ENCODE measurements at places on chromosomes 12 and 14.

- no peak for DNase-seq
These were observed 58.3 kb downstream of the CEP83 start for GRCh38 chr12:94401326-94401725.

GRCh38 chr14:83260751-83261150 lies 1727.1 kb upstream of the SEL1L start:
- no peak for DNase-seq

DNA sequence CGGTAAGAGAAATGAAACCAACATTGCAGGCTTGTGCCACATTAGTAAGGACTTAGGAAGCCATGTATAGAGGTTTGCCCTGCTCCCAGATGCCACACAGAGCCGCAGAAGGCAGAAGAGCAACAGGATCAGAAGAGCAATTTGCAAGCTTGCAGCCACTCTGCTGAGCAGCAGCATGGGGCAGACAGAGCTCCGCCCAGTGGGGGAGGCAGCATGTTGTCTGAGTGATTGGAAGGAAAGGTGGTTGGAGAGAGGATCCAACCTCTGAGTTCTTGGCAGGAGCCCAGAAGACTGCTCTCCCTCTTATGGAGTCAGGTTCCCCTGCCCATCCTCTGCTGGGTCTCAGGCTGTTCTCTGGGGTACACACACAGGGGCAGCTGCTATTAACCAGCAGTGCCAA lies 2.3 kb upstream of the KRT6A start:
- DNase-seq, result peak; percentile 10

GRCh38 chr12:93247313-93247991 lies 130.3 kb upstream of the NUDT4 start:
- DNase-seq, result no peak

DNA sequence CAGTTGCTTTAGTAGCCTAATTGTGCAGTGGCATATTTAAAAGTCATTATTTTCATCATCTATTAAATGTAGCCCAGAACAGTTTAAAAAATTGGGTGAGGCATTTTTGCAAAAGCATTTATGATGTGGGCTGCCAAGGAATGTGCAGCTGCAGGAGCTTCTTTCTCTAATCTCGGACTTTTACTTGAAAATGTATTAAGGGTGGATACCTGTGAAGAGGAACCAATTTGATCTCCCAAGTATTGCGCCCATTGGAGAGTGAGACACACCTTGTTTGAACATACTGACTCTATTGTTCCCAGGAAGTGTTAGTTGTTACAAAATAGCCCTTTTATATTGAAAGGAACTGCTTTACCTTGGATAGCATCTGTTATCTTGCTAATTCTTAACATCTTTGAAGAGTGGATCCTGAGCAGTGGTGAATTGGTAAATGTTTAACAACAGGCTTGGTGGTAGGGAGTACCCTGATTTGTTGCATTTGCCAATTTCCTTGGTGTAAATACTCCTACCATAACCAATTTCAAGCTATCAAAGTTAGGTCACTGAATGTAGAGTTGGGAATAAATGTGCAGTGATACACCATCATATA lies 42.5 kb upstream of the HMGA2 start:
- DNase-seq, result no peak
